ENCODE measurements at places on chromosomes 6 and 20.

DNA sequence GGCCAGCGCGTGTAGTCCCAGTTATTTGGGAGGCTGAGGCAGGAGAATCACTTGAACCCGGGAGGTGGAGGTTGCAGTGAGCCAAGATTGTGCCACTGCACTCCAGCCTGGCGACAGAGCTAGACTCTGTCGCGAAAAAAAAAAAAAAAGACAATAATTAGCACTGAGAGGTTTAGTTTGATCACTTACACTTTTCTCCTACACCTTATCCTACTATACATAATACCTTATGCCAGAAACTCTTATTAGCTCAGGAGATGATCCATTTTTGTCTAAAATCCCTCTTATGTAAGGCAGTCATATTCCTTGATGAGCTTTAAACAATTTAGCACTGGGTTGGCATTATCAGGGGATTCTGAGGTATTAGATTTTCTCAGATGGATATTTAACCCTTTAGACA is 3.6 kb upstream of the MTFR2 start:
- DNase-seq = no peak

- no peak for DNase-seq
Observed at GRCh38 chr6:37487591-37488380, 11.9 kb downstream of the CCDC167 start.

DNA sequence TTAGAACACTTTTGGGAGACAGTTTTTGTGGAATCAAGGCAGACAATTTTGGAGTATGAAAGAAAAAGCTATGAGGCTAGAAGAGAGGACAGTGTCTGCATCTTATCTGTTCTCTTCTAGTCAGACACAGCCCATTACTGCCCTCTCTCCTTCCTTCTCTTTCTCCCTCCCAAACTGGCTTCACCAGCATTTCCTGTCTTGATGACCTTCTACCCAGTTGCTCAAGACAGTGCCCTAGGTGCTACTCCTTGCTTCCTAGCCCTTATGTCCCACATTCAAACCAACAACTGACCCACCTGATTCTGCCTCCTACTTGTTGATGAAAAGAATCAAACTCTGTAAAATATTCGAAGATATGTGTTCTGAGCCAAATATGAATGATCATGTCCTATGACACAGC is 116.4 kb upstream of the RIPOR2 start:
- DNase-seq = no peak

- no peak for DNase-seq
Observed at GRCh38 chr20:50019466-50020256, 36.9 kb downstream of the SNAI1 start.

DNA sequence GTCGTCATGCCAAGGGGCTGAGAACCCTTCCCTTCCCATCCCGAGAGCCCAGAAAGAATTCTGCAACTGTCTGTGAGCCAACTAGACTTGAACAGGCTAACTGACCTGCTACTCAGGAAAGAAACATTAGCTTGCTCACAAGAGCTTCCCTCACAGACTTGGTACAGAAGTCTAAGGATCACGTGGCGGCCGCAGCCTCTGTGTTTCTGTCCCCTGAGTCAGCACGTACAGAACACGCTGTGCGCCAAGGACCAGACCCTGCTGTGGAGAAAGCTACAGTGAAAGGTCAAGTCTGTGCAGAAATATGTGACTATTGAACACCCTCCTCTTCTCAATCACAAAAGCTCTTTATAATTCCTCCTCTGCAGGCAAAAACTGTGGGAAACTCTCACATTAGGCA is 151.3 kb upstream of the QKI start:
- DNase-seq = no peak

DNA sequence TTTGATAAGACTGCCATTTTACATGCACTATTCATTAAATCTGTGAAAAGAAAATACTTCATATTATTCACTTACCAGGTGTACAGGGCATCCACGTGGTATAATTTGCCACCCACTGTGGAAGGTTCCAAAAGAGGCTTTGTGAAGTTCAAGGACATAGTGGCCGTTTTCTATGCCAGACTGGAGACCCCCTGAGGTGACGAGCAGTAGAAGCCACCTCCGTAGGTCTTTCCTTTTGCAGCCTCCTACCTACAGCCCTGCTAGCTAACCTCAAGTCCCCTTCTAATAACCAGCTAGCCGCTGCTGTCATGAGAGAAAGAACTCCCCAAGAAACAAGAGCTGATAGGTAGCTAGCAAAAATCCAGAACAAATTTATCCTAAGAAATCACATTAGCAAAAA is 110.5 kb downstream of the ARHGAP18 start:
- DNase-seq = no peak

DNA sequence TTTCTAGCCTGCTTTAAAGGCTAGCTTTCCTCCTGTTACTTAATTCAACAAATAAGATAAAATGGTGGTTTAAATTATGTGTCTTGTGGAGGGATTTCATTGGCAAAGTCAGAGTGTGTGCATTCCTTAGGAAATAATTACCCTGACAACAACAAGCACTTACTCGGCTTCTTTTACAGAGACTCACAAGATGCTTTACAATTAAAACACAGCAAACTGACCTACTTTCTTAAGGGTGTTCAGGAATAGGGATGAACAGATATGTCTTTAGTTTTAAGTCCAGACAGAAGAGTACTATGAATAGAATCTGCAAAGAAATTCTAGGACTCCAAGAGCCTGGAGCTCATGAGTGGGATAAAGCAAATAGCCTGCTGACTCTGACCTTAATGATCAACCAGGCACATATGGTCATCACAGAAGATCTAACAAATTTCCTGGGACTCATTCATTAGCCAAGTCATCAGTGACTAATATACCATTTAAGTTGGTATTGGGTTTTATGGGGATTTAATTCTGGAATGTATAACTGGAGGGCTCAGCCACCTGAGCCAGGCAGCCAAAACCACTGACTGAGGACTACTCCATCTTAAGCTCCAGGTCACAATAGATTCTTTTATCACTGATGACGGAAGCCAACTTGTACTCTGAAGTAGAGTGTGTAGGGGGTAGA is 161.8 kb upstream of the RIMS1 start:
- DNase-seq = no peak

DNA sequence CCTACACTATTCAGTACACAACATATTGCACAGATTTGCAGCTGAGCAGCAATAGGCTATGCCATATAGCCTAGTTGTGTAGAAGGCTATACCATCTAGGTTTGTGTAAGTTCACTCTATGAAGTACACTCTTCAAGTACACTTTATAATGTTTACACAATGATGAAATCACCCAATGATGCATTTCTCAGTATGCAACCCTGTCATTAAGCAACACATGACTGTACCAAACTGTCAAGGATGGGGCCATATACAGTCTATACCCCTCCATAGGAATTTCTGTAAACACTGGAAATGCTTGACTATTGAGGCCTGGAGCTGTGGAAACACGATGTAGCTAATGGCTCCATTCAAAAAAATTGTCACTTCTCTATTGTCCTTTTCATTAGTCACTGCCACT is 535.4 kb downstream of the EPM2A start:
- DNase-seq = no peak

DNA sequence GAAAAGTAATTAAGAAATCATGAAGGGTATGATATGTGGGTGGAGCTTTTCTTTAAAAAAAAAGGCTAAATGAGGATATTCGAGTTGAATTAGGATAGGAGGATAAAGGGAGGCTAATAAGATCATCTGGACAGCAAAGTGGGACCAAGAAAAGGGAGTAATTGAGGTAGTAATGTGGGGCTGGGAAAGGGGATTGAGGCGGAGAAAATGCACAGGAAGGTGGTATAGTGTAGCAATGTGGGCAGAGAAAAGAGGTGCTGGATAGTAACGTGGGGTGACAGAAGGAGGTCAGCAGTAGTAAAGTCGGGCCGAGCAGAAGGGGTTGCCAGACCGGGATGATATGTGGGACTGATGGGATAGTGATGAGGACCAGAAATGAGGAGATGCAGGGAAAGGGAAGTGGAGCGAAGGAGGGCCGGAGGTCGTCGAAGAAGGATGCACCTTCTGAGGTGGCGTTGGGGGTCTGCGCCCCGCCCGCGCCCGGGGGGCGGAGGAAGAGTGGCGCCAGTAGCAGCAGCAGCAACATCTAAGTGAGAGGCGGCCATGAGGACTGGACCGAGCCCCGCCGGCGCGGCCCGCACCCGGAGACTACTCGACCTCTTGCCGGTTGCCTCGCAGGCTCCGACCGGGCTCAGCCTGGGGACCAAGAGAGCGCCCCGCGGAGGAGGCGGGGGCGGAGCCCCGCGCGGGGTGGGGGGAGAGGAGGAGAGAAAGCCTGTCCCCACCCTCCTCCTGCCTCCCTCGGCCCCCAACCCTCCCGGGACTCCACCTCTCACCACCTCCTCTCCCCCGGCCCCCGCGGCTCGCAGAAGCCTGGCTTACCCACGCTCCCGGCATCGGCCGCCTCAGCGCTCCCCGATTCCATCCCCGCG is 887 bp downstream of the GABBR1 start:
- no peak for DNase-seq

DNA sequence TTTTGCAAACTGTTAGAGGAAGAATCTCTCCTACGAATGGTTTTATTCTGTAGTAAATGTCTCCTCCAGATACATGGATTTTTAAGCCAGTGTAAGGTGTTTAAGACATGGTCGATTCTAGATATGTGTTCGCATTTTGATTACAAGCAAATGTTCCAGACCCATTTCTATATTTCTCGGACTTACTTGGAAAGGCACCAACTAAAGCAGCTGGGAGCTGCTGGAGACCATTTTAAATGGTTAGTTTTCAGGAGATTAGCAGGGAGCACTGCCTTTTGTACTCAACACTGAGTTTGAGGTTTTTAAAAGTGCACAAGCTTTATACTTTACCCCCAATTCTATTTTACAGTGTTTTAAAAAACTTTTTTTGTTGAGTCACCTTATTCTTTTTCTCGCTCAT is 857.0 kb downstream of the KIF16B start:
- no peak for DNase-seq

DNA sequence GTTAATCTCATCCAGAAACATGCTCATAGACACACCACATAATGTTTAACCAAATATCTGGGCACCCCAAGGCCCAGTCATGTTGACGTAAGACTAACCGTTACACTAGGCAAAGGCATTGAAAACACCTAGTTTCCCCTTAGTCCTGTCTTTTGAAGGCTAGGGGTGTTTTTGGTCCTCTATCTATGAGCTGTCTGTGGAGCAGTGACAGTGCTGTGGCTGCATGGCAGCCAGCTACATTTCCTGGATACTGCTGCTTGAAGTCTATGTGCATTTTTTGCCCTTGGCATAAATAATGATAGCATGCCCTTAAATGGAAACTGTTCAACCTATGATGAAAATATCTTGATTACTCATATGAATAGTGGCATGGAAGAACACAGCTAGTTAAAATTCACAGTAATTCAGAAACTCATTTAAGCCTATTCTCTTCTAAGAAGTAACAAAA is 18.6 kb downstream of the FARS2 start:
- no peak for DNase-seq

DNA sequence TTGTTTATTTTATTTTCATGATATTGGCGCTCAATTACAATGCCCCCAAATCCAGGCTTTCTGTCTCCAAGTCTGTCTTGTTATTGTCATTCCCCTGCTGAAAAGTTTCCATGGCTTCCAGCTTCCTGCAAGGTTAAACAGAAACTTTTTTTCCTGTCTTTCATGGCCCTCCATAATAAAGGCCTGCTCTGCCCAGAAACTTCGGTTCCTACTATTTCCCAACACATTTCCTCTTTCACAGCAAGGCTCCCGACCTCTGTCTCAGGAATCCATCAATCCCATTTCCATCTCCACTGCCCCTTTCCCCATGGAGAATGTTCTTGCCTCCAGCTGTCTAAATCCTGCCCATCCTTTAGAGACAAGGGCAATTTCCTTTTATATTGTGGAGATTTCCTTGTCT is 365.2 kb upstream of the JARID2 start:
- no peak for DNase-seq

- DNase-seq = no peak
Observed at GRCh38 chr20:18995455-18995854, 181.9 kb downstream of the SCP2D1 start.

GRCh38 chr20:18190338-18191233 is 52.9 kb downstream of the KAT14 start:
- DNase-seq = no peak

- DNase-seq = peak; percentile 27
Observed at GRCh38 chr6:10954590-10955010, 67.7 kb downstream of the SYCP2L start.

- no peak for DNase-seq
Observed at GRCh38 chr6:147434516-147434915, 74.0 kb upstream of the SAMD5 start.

GRCh38 chr6:12957321-12958051 is 240.9 kb downstream of the PHACTR1 start:
- peak; percentile 36 for DNase-seq

DNA sequence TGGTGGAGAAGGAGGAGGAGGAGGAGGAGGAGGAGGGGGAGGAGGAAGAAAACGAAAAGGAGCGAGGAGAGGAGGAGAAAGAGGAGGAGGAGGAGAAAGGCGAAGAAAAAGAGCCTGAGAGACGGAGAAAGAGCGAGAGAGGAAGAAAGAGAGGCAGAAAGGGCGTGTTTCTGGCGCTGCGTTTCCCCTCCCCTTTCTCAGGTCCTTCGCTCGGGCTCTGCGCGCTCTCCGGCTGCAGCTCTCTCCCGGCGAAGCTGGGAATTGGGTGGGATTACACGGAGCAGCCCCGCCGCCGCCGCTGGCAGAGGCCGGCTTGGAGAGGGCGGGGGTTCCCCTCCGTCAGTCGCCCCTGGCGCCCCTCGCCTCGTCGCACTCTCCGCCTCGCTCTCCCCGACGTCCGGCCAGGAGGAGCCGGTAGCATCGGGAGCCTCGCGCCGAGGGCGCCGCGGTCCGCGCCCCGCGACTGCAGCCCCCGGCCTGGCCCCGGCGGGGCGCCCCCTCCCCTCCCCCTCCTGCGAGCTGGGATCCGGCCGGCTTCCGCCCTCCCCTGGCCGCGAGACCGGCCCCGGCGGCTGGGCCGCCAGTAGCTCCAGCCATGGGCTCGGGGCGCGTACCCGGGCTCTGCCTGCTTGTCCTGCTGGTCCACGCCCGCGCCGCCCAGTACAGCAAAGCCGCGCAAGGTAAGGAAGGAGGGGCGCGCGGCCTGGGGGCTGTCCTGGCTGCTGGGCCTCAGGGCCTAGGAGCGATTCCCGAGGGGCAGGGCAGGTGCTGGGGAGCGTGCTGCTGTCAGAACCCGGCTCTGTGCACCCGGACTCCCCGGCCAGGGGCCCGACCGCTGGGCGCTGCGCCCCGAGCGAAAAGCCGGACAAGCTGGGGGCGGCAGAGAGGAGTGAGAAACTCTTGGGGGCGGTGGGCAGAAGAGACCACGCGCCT is at the start of gene SCUBE3:
SCUBE3 (plus strand) TSS at position 133 of the 933 bp plus-strand sequence; CDS start at position 596, 463 bp downstream.
- DNase-seq = no peak

- DNase-seq = no peak
Observed at GRCh38 chr20:45779011-45779915, 12.4 kb downstream of the WFDC3 start.

GRCh38 chr6:7545316-7546019 is 4.0 kb downstream of the DSP start:
- no peak for DNase-seq

Data from glomerular endothelial cell (primary cell).